ENCODE measurements at places on chromosomes 11 and 22.
A peak's percentile ranks its signal among the peaks of the same experiment; 100 is the strongest.

DNA sequence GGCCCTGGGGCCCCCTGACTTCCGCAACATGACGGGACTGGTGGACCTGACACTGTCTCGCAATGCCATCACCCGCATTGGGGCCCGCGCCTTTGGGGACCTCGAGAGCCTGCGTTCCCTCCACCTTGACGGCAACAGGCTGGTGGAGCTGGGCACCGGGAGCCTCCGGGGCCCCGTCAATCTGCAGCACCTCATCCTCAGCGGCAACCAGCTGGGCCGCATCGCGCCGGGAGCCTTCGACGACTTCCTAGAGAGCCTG lies 992 bp downstream of the LRFN4 start:
- peak overlapping the region; percentile 90 for H3K4me3 ChIP-seq
- peak; percentile 66 for DNase-seq
- no peaks in the 10 kb centered on the region for H3K27me3 ChIP-seq
- peak overlapping the region; percentile 91 for H3K27ac ChIP-seq
- no peaks in the 10 kb centered on the region for H3K4me1 ChIP-seq
- peaks cover 25% of the 10 kb centered on the region for H3K36me3 ChIP-seq

DNA sequence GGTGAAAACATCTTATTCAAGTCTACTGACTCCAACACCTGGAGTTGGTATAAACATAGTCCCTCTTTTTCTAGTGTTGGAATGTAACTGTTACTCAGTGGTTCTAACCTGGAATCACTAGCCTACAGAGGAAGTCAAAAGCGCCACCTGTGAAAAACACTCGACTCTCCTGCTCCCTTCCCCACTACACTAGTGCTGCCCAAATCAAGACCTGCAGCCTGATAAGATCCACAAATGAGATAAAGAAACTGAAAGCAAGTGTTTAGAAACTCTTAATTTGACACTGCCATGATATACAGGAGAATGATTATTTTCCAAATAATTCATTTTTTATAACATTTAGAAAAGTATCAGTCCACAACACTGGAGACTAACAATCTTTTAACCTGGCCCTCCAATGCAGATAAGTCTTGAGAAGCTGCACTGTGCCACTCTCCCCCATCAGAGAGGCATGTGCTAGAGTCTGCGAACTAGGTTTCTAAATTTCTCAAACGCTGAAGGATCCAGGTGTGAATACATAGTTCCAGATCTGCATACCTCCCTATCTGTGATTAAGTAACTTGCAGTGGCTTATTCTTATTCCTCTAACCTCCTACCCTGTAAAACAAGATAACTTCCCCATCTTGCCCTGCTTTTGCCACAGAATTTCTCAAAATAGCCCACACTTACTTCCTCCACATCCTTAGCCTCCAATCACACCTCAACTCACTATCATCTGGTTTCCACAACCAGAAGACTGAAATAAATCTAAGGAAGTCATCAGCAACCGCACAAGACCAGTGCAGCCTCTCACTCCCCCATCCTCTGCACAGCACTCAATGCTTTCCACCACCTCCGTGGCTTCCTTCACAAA lies 88.1 kb downstream of the RRAS2 start:
- H3K27ac ChIP-seq = no peak overlapping the region
- peaks cover 22% of the 10 kb centered on the region for H3K36me3 ChIP-seq
- H3K4me3 ChIP-seq = no peak overlapping the region
- DNase-seq = no peak

GRCh38 chr11:111086058-111086457 lies 159.5 kb upstream of the POU2AF2 start:
- no peak overlapping the region for H3K4me3 ChIP-seq
- no peaks in the 10 kb centered on the region for H3K36me3 ChIP-seq
- DNase-seq = no peak
- H3K4me1 ChIP-seq = no peaks in the 10 kb centered on the region
- H3K27ac ChIP-seq = no peak overlapping the region

GRCh38 chr22:33957086-33957485 lies 36.8 kb upstream of the LARGE1 start:
- H3K27ac ChIP-seq = no peak overlapping the region
- H3K27me3 ChIP-seq = no peaks in the 10 kb centered on the region
- no peak overlapping the region for H3K4me3 ChIP-seq
- no peaks in the 10 kb centered on the region for H3K4me1 ChIP-seq

DNA sequence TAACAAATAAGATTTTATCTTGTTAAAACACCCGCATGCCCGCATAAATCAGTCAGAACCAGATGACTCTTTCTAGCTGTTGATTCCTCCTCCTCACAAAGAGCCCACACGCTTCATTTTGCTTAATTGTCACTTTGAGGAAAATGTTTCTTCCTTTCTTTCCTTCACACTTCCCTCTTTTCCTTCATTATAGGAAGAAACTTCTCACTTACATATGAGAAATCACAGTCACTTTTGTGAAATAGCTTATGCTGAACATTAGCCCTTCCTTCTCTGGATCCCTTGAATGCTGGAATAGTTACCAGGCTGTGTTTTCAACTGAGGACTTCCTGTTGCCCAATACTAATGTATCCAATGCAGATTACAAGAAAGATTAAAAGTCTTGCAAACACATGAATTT lies 5.8 kb downstream of the MS4A6E start:
- H3K27me3 ChIP-seq = peaks cover 3% of the 10 kb centered on the region
- H3K36me3 ChIP-seq = no peaks in the 10 kb centered on the region
- H3K4me3 ChIP-seq = no peak overlapping the region

DNA sequence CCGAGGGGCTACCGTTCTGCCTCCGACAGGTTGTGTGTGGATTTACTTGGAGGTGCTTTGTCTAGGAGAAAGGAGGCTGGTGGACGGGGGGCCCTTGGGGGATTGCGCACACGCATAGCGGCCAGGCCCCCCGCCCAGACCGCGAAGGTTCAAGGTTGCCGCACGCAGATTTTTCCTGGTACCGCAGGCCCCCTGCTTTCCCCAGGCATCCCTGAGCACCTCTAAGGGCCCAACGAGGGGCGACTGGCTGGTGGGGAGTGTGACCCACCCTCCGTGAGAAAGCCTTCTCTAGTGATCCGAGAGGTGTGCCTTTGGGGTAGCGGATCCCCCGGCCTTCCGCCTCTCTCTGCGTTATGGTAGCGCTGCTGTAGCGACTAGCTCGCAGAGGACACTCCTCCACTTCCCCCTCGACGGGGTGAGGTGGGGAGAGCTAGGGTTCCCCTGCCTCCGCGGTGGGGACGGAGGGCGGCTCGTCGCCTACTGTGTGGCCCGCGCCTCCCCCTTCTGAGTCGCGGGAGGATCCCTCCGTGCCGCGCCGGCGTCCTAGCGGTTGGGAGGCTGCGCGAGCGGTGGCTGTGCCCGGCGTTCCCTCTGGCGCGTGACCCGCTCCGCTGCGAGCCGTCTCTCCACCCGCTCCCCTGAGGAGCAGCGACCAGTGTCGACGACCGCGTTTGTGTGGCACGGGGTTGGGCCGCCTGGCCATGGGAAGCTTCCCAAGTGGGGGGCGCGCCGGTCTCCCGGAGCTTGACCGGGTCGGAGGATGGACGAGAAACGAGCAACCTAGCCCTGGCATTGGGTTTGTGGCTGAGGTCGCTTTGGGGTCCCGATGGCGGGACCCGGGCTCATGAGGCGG lies 3900.0 kb upstream of the OR11H1 start:
- no peaks in the 10 kb centered on the region for H3K36me3 ChIP-seq
- H3K27ac ChIP-seq = no peak overlapping the region
- no peak overlapping the region for H3K4me3 ChIP-seq
- H3K27me3 ChIP-seq = no peaks in the 10 kb centered on the region
- DNase-seq = peak; percentile 85

DNA sequence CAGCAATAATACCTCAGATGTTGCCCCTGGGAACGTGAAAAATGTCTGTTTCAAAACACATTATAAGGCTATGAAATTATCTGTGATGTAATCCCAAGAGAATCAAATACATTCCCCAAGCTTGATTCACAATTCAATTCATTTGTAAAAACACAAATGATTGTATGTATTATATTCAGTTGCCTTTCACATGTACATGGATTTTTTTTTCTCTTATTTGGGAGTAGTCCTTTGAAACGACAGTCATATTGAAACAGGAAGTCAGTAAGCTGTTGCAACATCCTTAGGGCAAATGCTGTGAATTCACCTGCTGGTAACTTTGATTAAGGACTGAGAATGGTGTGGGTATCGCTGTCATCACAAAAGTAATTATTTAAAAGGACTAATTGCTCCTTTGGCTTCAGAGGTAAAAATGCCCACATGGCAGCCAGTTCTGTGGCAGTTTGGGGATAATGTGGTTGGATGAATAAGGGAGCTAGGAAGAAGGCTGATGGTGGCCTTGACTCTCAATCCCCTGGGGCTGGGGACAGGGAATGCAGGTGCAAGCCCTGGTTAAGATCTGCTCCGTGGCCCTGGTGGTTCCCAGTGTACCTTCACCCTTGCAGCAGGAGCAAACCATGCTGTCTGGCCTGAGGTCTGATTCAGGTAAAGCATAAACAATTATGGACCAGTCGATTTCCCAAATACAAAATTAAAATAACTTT lies 13.2 kb downstream of the EHF start:
- H3K36me3 ChIP-seq = no peaks in the 10 kb centered on the region
- peak overlapping the region; percentile 73 for H3K27ac ChIP-seq
- peaks cover 69% of the 10 kb centered on the region for H3K4me1 ChIP-seq
- no peak for DNase-seq
- H3K4me3 ChIP-seq = no peak overlapping the region

DNA sequence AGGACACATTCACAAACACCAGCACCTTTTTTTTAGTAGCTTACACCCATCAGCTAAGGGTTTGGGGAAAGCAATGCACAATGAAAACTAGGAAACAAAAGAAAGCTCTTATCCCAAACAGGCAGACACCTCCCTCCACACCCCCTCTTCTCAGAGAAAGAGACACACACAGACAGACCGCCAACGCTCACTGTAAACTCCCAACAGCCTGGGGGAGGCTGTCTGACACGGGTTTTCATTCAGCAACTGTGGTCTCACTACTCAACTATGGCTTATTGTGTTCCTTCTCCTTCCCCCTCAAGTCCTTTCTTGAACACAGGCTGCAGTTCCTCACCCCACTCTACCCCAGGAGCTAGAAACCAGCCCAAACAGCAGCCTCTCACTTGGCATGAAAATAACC lies 123.4 kb downstream of the C11orf58 start:
- H3K27me3 ChIP-seq = no peaks in the 10 kb centered on the region
- no peaks in the 10 kb centered on the region for H3K4me1 ChIP-seq
- no peak for DNase-seq

- no peaks in the 10 kb centered on the region for H3K36me3 ChIP-seq
- DNase-seq = no peak
- no peak overlapping the region for H3K4me3 ChIP-seq
These were observed 63.4 kb downstream of the KCNJ1 start for GRCh38 chr11:128803449-128804245.

- no peak overlapping the region for H3K27ac ChIP-seq
- peaks cover 16% of the 10 kb centered on the region for H3K27me3 ChIP-seq
- no peaks in the 10 kb centered on the region for H3K4me1 ChIP-seq
- no peak for DNase-seq
These were observed 68.6 kb downstream of the PHF21B start for GRCh38 chr22:44941207-44941606.

- no peaks in the 10 kb centered on the region for H3K27me3 ChIP-seq
- no peak overlapping the region for H3K4me3 ChIP-seq
- no peak overlapping the region for H3K27ac ChIP-seq
- H3K4me1 ChIP-seq = no peaks in the 10 kb centered on the region
- no peaks in the 10 kb centered on the region for H3K36me3 ChIP-seq
These were observed 91.7 kb downstream of the BLID start for GRCh38 chr11:122024278-122024677.

DNA sequence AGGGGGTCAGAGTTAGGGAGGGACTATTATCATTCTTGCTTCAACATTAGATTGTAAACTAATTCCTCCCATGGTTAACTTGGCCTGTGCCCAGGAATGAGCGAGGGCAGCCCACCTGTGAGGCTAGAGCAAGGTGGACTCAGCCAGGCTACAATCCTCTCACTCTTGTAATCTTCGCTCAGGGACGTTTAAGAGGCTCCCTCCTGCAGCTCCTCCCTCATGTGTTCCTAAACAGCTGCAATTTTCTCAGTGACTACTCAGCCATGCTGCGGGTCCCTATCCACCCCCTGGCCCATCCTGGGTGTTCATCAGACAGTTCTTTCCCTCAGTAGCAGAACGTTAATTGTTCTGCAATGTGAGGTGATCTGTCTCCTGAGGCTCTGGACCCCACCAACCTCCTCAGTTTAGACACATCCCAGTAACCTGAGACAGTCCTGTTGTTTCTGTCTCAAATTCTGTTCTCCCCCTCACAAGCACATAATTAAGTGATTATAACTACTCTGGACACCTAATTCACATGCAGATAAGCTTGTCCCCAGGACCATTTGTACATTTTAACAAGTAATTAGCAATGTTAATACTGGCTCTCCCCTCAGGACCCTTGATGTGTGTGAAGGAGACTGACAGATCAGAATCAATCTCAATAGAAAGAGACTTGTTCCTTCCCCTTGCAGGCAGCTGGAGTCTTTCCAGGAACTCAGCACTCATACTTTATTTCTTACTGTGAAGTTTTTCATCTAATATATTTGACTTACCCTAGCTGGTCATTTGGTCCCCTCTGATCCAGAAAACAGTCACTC lies 337.2 kb upstream of the B3GAT1 start:
- no peak overlapping the region for H3K4me3 ChIP-seq
- no peaks in the 10 kb centered on the region for H3K27me3 ChIP-seq
- no peaks in the 10 kb centered on the region for H3K4me1 ChIP-seq
- DNase-seq = no peak

DNA sequence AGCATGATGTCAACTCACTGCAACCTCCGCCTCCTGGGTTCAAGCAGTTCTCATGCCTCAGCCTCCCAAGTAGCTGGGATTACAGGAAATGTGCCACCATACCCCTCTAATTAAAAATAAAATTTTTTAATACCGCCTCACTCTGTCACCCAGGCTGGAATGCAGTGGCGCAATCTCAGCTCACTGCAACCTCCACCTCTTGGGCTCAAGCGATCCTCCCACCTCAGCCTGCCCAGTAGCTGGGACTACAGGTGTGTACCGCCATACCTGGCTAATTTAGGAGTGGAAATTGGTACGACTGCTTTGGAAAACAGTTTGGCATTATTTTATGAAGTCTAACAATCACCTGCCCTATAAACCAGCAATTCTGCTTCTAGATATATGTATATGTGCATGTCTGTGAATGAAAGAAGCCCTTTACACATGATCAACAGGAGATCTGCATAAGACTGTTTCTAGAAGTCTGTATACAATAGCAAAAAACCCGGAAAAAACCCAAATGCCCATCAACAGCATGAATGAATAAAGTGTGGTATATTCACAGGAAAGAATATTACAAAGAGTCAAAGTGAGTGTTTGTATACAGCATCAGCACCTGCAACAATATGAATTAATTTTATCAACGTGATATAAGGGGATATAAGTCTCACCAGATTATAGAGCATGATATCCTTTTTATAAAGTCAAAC lies 16.0 kb downstream of the SLC35F2 start:
- peaks cover 52% of the 10 kb centered on the region for H3K4me1 ChIP-seq
- peaks cover 22% of the 10 kb centered on the region for H3K36me3 ChIP-seq

DNA sequence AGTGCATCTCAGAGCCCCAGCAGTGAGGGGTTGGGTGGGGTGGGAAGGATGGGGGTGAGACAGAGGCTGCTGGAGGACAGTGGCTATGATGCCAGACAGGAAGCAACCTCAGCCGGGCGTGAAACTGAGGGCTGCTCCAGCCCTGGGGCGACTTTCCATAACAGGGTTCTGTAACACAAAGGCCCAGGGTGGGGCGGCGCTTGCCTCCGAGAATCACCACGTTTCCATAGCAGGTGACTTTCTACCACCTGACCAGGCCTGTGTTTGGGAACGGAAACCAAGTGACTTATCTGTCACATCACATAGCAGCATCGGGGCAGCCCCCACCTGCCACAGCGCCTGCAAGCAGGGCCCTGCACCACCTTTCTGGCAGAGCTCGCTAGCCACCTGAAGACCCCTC lies 85.8 kb downstream of the TRMU start:
- H3K4me1 ChIP-seq = no peaks in the 10 kb centered on the region
- no peaks in the 10 kb centered on the region for H3K27me3 ChIP-seq
- no peak overlapping the region for H3K4me3 ChIP-seq
- H3K27ac ChIP-seq = no peak overlapping the region
- no peak for DNase-seq
- peaks cover 22% of the 10 kb centered on the region for H3K36me3 ChIP-seq
